ENCODE measurements at places on chromosomes 1 and 21.

DNA sequence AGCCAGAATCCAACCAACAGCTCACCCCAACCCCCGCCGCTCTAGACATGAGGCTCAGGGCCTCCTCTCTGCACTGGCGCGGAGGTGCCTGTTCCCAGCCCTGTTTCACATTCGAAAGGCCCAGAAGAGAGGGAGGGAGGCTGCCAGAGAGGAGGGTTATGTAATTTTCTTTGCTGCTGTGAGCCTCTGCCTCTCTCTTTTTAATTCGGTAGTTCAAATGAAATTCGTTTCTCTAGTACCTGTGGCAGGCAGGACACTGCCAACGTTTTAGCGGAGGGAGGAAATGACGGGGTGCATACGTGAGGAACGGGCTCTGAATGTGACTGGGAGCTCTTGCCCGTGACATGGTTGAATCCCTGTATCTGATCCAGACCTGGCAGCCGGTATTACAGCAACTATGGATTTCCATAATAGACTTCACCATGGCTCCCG, 9.4 kb downstream of the PRDM16 start:
- DNase-seq: no peak

- DNase-seq: no peak
Measured at GRCh38 chr1:52502789-52503188, 50.1 kb downstream of the TUT4 start.

DNA sequence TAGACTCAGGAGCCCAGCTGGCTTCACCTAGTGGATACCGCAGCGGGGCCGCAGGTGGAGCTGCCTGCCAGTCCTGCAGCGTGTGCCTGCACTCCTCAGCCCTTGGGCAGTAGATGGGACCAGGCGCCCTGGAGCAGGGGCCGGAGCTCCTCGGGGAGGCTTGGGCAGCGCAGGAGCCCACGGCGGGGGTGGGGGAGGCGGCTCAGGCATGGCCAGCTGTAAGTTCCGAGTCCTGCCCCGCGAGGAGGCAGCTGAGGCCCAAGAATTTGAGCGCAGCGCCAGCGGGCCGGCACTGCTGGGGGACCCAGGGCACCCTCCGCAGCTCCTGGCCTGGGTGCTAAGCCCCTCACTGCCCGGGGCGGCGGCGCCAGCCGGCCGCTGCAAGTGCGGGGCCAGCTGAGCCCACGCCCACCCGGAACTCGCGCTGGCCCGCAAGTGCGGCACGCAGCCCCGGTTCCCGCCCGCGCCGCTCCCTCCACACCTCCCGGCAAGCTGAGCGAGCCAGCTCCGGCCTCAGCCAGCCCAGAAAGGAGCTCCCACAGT, 30.9 kb downstream of the UTP25 start:
- no peak for DNase-seq

DNA sequence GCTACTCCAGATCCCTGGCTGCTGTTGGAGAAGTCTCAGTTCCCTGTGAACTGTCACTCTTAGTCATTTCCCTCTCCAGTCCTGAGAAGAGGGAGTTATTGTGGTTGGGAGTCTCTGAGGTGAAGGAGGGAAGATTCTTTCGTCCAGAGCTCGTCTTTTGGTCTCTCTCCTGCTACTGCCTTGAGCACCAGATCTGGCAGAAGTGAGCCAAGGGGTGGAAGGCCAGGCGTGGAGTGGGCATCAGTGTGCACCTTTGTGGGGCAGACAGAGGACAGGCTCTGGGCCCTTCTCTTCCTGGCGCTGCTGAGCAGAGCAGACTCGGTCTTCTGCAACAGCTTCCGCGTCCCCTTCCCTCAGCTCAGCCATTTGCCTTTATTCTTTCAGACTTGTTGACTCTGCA, 19.1 kb downstream of the CLCN6 start:
- no peak for DNase-seq

GRCh38 chr1:6257541-6258069, 3.3 kb downstream of the GPR153 start:
- DNase-seq: no peak

GRCh38 chr1:89847191-89847729, 26.4 kb downstream of the LRRC8D start:
- no peak for DNase-seq

DNA sequence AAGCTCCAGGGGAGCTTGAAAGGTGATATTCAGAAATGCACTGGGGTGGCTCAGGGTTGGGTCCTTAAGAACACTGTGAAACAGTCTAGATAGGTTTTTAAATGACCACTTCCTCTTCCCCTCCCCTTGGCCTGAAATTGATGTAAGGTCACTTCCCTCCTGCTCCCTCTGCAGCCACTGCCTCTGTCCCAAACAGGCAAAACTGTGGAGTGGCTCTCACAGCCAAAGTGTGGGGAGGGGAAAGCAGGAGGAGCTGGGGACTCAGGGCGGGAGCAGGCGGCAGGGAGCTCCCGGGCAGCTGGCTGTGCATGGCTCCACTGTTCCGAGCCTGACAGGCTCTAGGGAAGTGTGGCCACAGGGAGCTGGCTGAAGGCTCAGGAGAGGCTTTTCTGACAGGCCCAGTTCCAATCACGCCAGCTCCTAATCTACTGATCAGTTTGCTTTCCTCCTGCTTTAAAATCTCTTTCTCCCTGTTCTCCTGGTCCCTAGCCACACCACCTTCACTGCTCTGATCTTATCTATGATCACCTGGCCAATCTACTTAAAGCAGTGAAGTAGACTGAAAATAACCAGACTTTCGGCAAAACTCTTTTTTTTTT, 5.1 kb upstream of the CSRP1 start:
- DNase-seq: no peak

- peak; percentile 65 for DNase-seq
Measured at GRCh38 chr1:15430787-15431570, 7.3 kb upstream of the CTRC start.

DNA sequence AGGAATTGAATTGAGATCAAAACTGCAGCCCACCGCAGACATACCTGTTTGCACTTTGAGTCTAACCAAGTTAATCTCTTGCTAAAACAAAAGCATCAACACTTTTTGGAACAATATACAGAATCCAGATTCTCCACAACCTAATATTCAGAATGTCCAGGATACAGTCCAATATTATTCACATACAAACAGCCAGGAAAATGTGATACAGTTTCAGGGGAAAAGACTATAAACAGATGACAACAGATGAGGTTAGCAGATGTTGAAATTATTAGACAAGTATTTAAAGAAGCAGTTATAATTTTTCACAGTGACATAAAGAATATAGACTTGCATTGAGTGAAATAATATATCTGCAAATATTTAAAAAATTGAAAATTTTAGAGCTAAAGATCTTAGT, 678.1 kb upstream of the CXADR start:
- no peak for DNase-seq

DNA sequence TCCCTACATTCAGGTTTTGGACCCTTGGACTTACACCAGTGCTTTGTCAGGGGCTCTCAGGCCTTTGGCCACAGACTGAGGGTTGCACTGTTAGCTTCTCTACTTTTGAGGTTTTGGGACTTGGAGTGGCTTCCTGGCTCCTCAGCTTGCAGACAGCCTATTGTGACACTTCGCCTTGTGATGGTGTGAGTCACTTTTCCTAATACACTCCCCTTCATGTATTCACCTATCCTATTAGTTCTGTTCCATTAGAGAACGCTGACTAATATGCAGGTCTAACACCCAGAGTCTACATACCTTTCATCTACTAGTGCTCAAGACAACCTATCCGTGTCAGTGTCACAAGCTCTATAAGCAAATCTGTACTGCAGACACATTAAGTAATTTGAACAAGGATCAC, 605.3 kb downstream of the KCNT2 start:
- DNase-seq: no peak

DNA sequence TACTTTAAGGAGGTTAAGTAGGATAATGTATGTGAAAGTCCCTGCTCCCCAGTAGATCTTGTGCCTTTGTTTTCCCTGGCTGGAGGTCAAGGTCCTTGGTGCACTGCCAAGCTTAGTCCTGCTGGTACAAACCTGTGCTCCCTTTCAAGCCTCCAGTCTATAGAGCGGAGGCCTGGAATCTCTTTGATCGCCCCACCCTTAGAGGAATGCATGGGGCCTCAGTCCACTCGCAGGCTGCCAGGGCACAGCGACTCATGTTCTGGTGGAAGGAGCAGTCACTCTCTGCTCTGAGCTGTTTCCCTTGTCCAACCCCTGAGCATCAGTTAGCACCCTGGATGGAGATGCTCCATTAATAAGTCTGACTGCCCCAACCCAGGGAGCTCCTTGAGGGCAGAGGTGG, 121.8 kb downstream of the HMGB4 start:
- no peak for DNase-seq

DNA sequence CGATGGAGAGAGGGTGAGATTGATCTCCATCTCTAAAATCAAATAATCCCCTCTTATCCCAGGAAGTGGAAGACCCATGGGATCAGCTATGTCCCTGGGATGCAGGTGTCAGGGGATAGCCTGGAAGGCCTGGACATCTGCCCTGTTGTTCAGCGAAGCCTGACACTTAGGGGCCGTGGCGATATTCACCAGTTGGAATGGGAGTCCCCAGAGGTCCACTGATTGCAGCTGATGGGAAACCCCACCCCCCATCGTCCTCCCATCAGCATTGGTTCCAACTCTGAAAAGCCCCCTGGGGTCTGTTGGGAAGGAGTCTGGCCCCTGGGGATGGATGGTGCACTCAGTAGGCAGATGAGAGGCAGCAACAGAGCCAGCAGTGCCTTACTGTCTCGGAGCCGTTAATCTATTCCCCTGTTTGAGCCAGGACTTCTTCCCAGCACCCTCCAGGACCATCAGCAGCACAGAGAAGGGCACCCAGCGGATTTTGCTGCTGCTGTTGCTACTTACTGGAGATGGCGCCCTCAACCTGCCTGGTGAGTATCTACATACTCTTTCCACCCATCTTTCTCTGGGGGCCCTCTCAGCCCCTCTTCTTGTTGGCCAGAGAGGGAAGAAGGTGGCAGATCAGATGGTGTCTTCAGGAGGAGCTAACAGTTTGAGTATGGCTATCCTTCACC, 13.4 kb downstream of the CATSPER4 start:
- DNase-seq: no peak

DNA sequence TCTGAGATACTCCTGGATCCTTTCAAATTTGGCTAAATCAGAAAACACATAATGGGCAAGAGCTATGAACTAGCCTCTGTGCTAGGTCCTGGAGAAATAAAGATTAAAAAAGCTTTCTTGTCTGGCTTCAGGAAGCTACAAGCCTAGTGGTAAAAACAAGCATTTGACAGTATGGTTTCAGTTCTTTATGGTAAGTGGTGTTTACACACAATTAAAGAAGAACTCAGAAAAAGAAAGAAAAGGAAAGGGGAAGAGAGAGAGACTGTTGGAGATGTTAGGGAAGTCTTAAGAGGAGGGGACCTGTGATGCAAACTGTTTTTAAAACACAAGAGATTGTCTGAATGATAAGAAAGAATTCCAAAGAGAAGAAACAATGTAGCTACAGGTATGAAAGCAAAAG, 1.8 kb downstream of the OR10J1 start:
- DNase-seq: no peak

GRCh38 chr1:235843461-235843961, 23.2 kb downstream of the LYST start:
- peak; percentile 30 for DNase-seq

GRCh38 chr21:46317710-46318463, 5.8 kb downstream of the C21orf58 start:
- no peak for DNase-seq

DNA sequence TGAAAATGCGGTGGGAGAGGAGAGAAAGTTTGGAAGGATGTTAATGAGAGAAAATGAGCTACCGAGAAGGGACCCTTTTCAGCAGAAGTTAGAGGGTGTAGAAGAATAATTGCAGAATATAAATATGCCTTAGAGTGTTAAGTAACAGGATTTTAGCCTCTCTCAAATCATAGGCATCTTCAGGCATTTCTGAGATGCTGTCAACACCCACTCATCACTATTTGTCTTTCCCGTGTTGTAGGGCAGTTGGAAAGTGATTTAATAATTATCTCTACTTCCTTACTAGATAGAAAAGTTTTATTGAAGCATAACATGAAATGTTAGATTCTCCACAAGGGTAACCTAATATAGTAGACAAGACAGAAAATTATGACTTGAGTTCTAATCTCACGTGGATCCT, 96.4 kb upstream of the RGS4 start:
- DNase-seq: no peak

GRCh38 chr1:209768354-209768774, 12.5 kb downstream of the TRAF3IP3 start:
- DNase-seq: no peak

DNA sequence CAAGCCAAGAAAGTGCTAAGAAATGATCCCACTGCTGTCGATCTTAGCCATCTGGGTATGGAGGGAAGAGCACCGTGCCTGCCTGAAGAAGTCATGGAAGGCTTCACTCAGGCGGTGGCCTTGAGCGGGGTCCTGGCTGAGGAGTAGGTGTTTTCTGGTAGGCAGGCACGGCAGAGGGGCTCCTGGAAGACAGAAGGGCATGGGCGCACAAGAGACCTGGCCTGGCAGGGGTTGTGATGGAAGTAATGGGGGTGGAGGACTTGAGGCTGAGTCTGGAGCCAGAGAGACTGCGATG, 185.1 kb downstream of the KAZN start:
- DNase-seq: no peak

DNA sequence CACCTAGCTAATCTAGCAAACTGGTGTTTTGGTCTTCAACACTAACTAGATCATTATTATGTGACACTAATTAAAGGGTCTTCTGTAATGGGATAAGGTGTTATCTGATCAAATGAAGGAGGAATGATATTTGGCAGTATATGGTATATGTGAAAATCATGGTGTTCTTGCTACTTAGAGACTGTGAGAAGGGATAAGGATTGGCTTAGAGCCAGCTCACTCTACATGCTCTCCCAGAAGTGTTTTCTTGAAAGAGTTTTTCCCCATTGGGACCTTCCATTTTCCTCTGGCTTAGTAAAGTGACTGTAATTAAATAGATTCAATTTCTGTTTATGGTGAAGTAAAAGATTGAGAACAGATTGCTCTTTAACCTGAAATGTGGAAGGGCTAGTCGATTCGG, 71.2 kb upstream of the RGL1 start:
- DNase-seq: no peak

GRCh38 chr1:230797376-230797920, 50.3 kb downstream of the CAPN9 start:
- DNase-seq: no peak

DNA sequence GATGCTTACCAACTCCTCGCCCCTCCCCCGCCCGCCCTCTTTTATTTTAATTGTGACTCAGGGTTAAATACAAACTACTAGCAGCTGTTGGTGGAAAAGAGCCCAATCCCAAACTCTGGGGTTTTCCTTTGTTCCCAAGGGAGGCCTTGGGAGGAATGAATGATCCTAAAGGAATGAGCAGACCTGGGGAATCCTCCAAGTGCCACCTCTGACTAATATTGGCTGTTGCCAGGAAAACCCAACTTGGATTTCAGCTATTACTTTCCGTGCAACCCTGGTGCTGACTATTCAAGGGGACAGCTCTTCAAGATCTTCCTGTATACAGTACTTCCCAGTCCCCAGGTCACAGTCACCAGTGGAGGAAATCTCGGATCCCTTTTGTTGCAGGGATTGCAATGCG, 1.3 kb upstream of the S100A10 start:
- no peak for DNase-seq

GRCh38 chr21:34933609-34934335, 115.3 kb downstream of the RUNX1 start:
- peak; percentile 14 for DNase-seq

All from RPMI8226 (cell line).